MG63 (cell line): ENCODE measurements at places on chromosomes 13 and 19.

DNA sequence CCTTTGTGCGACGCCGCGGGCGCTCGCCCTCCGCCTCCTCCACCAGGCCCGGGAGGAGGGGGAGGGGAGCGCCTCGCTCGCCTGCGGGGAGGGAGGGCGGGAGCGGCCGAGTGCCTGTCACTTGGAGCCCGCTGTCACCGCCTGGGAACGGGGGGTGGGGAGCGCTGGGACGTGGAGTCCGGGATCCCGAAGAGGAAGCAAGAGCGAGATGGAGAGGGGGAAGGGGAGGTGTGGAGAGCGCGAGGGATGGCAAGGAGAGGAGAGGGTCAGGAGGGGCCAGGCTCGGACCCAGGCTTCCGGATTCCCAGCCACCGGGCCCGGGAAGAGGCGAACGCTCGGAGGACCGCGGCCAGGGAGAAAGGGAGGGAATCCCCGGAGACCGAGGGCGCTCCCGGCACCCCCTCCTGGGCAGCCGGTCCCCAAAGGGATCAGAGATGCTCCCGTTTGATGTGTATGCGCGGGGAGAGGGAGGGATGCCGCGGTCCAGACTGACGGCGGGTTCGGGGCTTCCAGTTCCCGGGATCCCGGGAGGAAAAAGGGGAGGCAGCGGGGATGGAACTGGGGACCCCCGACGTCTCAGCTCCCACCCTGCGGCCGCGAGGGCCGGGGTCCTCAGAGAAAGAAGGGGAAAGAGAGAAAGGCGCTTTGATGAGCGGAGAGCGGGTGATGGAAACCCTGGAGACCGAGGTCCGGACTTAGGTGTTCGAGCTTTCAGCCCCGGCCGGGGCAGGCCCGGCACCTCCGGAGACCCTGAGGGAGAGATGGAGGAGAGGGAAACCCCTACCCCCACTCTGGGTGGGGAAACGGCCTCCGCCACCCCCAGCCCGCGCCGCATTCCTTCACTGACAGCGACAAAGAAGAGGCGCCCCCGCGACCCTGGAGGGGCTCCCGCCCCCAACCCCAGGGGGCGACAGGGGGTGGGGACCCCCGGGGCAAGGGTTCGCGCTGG is 4.7 kb upstream of the DPF1 start:
- DNase-seq: no peak

GRCh38 chr19:6340493-6341201 is 7.2 kb upstream of the ACER1 start:
- DNase-seq: no peak

DNA sequence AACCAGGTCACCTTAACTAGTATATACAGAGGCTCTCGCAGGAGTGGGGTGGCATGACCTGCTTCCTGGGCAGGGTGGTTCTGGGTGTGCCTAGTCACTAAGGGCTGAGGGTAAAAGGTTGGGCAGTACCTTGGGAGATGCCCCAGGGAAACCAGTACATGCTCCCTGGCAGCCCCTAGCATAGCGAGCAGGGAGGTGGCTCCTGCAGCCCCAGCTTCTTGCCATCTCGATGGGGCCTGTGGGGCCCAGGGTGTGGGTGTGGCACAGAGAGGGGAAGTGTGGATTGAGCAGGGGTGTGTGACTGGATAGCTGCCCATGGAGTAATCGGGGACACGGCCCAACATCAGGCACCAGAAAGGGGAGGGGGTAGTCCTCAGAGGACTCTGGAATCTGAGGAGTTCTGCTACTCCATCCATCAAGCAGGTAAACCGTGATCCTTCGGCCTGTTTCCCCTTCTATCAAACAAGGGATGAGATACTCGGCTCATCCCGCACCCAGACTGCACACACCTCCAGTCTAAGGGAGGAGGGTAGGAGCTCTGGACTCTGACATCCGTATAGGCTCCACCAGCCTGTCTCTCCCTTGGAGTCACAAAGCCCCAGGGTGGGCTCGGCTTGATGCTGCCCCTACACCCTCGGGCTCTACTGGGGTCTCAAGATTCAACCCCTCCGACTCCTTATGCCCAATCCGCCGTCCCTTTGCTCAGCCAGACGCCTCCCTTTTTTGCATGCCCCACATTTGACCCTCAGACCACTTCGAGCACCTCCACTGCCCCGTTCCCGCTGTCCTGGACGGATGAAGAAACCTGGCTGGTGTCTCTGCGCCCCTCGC is 1.1 kb downstream of the ZBTB45 start:
- DNase-seq: peak; percentile 21

DNA sequence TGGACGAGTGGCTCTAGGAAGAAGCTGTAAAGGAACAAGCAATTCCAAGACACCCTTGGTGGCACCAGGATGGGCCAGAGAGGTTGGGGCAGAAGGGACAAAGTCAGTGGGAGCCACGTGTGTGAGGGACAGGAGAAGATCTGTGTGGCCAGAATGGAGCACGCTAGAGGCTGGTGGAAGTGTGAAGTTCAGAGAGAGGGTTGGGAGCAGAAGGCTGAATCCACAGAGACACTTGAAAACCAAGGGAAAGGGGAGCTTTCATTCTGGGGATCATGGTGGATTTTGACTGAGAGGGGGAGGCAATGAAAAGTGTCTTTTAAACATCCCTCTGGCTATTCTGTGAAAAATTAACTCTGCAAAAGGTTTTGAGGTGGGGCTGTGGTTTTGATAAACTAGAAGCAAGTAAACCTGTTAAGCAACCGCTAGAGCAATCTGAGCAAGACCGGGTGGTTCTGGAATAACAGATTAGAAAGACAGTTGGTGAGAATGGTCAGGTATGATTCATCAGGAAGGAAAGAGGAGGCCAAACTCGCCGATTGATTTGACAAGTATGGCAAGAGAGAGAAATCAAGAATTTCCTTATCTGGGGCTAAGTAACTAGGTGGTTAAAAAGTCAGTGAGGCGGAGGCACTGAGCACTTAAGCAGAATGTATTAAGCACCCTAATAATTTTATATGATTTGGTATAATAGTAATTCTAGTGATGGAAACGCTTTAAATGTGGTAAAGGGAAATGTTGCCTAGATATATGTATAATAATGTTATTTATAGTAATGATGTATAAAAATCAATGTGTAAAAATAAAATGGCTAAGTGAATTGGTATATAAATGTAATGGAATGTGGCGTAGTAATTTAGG is 140.0 kb downstream of the MYO16 start:
- DNase-seq: no peak

GRCh38 chr13:22073718-22074117 is 402.8 kb downstream of the FGF9 start:
- DNase-seq: no peak

DNA sequence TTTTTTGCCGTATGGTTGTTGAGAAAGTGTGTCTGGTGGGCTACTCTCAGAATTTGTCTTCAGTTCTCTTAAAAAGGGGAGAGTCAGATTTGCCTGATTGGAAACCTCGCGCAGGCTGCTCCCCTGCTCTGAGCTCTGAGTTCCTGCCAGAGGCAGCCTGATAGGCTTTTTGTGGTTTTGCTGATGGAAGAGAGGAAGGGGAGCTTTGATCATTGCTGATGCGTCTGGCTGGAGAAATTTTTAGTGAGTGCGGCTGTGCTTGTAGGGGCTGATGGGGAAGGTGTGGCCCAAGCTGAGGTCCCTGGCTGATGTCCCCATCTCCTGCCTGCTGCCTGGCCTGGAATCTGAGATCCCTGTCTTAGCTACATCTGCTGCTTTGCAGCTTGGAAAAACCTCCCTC is 2.8 kb downstream of the CHST8 start:
- DNase-seq: no peak

DNA sequence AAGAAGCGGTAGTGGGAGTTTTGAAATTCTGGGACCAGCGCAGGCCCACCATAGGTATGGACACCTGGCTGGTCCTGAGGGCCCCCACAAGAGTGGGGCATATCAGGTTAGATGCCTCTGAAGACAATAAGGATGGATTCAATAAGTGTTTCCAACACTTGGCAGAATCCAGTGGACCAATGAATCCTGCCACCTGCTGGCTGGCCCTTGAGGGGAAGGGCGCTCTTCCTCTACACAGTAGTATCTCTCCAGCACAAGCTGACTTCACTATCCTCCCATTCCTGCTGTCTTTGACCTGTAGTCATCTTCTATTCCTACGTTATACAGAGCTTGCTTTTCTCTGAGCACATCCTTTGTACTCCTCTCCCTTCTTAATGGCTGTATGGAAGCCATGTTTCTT is 199.7 kb upstream of the TSHZ3 start:
- peak; percentile 10 for DNase-seq

DNA sequence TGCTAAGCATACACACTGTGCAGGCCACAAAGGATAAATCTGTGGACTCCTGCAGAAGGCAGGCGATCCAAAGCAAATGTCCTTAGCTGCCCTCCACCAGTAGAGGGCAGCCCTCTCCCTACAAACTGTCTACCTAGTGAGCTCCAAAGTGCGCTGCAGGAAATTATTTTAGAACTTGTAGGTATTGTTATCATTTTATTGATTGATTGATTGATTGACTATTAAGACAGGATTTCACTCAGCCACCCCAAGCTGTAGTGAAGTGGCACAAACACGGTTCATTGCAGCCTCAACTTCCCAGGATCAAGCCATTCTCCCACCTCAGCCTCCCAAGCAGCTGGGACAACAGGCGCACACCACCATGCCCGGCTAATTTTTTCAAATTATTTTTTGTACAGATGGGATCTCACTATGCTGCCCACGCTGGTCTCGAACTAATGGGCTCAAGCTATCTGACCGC is 37.3 kb downstream of the RNF6 start:
- DNase-seq: peak; percentile 38

- DNase-seq: peak; percentile 71
Observed at GRCh38 chr19:54431255-54431838, 16.1 kb downstream of the TTYH1 start.

GRCh38 chr13:46565808-46566750 is 13.1 kb downstream of the LRCH1 start:
- no peak for DNase-seq

DNA sequence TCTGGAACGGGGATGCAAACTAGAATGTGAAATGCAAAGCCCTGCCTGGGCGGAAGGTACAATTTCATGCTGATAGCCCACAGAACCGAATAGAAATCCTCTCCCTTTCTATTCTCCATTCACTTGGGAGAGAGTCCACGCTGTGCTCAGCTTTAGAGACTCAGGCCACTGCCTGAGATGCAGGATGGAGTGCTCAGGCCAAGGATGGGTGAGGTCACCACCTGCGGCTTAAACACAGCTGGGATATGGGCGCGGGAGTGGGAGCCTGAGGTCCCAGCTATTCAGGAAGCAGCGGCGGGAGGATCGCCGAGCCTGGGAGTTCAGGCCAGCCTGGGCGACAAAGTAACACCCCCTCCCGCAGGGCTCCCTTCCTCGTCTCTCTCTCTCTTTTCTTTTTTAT is 446 bp upstream of the ZNF83 start:
- peak; percentile 64 for DNase-seq

DNA sequence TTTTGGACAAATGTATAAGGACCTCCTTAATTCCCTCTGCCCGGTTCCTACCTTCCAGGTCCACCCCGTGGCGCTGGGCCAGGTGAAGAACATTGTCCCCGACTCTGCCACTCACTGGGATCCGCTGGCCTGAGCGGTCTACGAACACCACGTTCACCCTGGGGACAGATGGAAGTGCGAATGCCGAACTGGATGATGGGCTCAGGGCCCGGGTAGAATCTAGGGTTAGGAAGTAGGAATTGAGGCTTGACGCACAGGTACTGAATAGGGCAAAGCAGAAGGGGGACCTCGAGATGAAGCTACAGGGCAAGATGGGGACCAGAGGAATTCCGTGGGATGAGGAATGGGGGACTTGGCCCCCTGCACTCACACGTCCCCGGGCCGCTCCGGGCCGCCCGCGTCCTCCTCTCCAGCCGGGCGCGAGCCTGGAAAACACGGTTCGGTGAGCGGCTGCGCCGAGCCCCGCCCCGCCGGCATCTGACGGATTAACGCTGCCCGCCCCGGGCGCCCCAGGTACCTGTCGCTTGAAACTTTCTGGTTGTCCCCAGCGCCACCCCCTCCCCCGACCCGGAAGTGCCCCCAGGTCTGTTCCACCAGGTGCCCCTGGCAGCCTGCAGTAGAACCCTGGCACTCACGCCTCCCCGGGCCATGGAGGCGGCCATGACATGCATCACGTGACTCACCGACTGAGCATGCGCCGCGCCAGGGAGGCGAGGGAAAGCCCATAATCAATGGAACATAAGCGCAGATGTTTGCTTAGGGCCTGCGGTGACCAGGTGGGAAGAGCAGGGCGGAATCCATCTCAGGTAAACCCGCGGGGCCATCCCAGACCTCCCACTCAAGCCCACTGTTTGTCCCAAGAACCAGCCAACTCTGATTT is at the start of gene FDX2:
TSS of gene FDX2 (minus strand) at position 681 of the 880 bp plus-strand sequence. CDS start at position 662, 19 bp downstream.
- peak; percentile 91 for DNase-seq

GRCh38 chr19:18745012-18745735 is 45.9 kb downstream of the COMP start:
- no peak for DNase-seq

GRCh38 chr13:101575581-101575980 is 123.1 kb downstream of the ITGBL1 start:
- DNase-seq: no peak

DNA sequence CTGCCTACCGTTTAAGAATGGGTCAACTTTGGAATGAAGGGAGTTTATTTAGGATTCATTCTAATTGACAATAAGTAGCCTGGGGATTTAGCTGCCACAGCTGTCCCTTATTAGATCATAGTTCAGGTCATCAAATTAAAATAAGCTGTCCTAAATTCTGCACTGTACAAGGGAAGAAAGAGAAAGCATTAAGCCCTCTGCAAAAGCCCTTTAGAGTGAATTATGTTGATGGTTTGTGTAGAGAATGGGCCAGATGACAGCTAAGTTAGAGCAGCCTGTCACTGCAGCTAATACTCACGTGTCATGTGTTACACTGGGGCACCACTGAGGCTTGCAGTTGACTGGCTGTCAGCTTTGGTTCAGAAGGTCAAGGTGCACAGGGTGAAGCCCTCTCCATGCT is 737.1 kb upstream of the SLC10A2 start:
- DNase-seq: no peak

DNA sequence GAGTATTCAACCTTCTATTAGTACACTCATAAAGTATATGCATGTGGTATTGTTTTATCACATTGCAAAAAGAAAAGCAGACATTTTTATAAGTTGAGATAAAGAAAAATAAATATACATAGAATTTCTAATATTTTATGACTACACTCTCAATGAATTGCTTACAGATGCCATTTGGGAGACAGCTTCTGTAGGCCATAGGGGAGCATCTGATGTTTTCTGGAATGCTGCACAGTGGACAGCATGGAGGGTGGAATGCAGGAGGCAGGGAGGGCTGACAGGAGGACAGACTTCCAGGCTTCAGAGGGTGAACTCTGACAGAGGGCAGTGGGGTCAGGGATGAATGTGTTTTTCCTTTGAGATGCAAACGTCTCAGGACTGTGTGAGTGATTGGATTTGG is 45.8 kb downstream of the MIPEP start:
- no peak for DNase-seq

GRCh38 chr19:12946092-12946721 is 545 bp downstream of the RAD23A start:
- peak; percentile 95 for DNase-seq
